G401 (cell line): ENCODE measurements at places on chromosomes 12 and 14. TPM values are rescaled to one million over a fixed set of nuclear protein-coding genes. Genes with fewer than 3 reads are reported as not detected.

Gene OR4E2
- not detected in 2 replicates for total RNA-seq

Gene RFX4
- total RNA-seq = not detected in 2 replicates

Gene MAX
- 23.6 and 29.5 TPM in 2 replicates for total RNA-seq

Gene GPRC5A
- total RNA-seq = 22.8 and 23.8 TPM in 2 replicates

Gene CCDC198
- not detected in 2 replicates for total RNA-seq

Gene CDC42BPB
- 17.0 and 21.6 TPM in 2 replicates for total RNA-seq

Gene RAD9B
- total RNA-seq = 0.41 TPM in 1 of 2 replicates, not detected in the other

Gene RHEBL1
- total RNA-seq = 2.5 and 3.5 TPM in 2 replicates

Gene TAC3
- 0.85 TPM in 1 of 2 replicates, not detected in the other for total RNA-seq

Gene ORMDL2
- total RNA-seq = 27.8 and 51.5 TPM in 2 replicates

Gene OAS3
- total RNA-seq = 0.74 and 1.8 TPM in 2 replicates

Gene EML1
- total RNA-seq = 19.2 and 23.5 TPM in 2 replicates

Gene SRRM4
- total RNA-seq = not detected in 2 replicates

Gene AICDA
- not detected in 2 replicates for total RNA-seq

Gene STYX
- total RNA-seq = 28.6 and 33.9 TPM in 2 replicates

Gene TMEM132C
- total RNA-seq = not detected in 2 replicates

Gene RTL1
- total RNA-seq = not detected in 2 replicates

Gene CISTR
- not detected in 2 replicates for total RNA-seq

Gene CINP
- 70.8 and 73.9 TPM in 2 replicates for total RNA-seq

Gene PPP1R36
- 0.25 TPM in 1 of 2 replicates, not detected in the other for total RNA-seq

Gene NELL2
- not detected in 2 replicates for total RNA-seq

Gene PMEL
- total RNA-seq = 22.2 and 27.9 TPM in 2 replicates

Gene WNT1
- total RNA-seq = not detected in 2 replicates

Gene MGAT4C
- 0.18 TPM in 1 of 2 replicates, not detected in the other for total RNA-seq

Gene CARMIL3
- total RNA-seq = 0.74 and 1.6 TPM in 2 replicates

Gene GARIN6
- total RNA-seq = not detected in 2 replicates

Gene KRT78
- total RNA-seq = 0.61 TPM in 1 of 2 replicates, not detected in the other

Gene LRRIQ1
- 0.18 TPM in 1 of 2 replicates, not detected in the other for total RNA-seq

Gene SMOC1
- not detected in 2 replicates for total RNA-seq
